Nephron progenitor cell (in vitro differentiated cells): ENCODE measurements at places on chromosomes 11 and 22.

- DNase-seq, result no peak
Measured at GRCh38 chr11:78446210-78446609, 28.6 kb upstream of the GAB2 start.

DNA sequence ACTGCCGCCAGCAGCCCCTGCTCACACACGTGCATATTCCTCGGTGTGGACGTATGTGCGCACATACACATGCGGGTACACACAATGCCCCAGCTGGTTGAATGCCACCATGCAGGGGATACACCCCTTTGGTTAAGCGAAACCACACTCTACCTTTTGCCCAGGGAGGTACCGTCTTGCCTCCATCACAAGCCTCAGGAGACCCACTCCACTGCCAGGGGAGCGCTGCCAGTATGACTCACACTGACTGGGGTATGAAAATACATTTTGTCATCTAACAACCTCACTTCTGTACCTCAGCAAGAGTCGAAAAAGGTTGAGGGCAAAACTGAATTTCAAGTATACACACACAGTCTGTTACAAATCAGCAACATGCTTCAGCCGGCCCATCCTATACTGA is 39.4 kb downstream of the TMEM45B start:
- DNase-seq, result no peak

GRCh38 chr11:126284829-126285228 is 1.9 kb downstream of the TIRAP start:
- DNase-seq, result no peak

DNA sequence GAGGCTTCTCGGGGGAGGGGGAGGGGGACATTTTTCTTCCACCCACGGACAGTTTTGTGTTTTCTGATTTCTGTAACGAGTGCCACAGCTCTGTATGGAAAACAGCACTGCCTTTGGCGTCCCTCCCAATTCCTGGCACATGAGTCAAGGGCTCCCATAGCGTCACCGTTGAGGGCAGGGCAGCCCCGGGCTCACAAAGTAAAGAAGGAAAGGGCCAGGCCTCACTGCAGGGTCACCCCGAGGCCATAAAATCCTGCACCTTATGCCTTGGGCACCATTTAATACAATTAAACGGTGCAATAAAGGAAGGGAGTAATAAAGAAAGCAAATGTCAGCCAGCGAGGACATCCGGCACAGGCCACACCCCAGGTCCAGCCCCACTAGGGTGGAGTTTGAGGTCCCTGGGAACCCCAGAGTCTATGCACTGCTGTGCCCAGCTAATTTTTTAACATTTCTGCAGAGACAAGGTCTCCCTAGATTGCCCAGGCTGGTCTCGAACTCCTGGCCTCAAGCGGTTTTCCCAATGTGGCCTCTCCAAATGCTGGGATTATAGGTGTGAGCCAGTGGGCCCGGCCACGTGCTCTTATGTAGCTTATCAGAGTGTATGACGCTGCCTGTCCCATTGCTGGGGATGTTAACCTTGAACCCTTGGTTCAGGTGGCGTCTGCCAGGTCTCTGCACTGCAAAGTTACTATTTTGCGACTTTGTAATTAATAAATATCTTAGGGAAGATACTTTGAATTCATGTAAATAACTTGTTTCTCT is 13.6 kb upstream of the MUC2 start:
- no peak for DNase-seq

- no peak for DNase-seq
Measured at GRCh38 chr11:60910281-60910687, 3.7 kb upstream of the TMEM109 start.

DNA sequence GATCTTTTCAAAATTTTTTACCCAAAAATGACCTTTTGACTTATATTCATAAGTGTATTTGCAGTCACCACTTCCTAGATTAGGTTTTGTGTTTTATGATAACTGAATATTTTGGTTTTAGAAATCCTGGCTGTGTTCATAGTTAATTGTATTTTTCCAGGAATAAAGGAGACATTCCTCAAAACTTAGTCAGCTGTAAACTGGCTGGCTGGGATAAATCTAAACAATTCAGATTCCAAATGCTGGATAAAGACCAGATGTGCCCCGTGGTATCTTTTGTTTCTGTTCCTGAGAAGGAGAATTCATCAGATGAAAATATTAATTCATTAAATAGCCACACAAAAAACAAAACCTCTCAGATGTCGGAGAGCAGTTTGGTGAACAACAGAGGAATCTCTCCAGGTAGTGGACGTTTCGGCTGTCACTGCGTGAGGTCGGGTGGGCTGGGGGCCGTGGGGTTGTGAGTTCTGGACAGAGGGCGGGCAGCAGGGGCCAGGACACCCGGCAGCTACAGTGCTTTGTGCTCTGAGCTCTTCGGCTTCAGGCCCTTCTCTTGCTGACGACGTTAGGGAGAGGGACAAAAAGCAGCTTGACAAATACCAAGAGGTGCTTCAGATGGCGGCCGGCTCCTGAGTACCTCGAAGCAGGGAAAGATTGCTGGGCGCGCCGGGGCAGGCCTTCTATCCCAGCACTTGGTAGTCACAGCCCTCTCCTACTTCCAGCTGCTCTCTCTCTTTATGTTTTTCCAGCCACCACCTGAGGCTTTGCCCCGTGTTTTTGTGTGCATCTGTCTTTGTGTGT is 24.6 kb downstream of the MOV10L1 start:
- no peak for DNase-seq

DNA sequence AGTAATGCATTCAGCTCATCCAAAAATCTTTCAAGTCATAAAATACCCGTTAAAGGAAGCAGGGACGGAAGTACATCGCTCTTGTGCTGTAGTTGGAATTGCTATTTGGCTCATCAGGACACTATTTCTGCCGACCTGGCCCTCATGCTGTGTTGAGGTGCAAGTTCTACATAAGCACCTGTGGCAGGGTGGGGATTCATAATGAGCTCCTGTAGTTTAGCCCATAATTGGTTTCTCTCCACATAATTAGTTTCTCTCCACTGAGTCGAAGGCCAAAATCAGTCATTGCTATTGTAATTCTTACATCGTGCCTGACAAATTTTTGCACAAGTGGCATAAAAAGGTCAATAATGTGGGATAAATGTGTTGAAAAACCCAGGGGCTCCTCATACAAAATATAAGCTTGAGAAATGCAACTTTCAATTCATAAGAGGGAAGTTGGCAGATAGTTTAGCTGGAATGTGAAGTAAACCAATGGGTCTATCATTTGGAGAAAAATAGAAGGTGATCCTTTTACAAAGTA is 14.9 kb upstream of the ISX start:
- no peak for DNase-seq

- DNase-seq, result no peak
Measured at GRCh38 chr11:95145430-95146060, 55.9 kb downstream of the ENDOD1 start.

DNA sequence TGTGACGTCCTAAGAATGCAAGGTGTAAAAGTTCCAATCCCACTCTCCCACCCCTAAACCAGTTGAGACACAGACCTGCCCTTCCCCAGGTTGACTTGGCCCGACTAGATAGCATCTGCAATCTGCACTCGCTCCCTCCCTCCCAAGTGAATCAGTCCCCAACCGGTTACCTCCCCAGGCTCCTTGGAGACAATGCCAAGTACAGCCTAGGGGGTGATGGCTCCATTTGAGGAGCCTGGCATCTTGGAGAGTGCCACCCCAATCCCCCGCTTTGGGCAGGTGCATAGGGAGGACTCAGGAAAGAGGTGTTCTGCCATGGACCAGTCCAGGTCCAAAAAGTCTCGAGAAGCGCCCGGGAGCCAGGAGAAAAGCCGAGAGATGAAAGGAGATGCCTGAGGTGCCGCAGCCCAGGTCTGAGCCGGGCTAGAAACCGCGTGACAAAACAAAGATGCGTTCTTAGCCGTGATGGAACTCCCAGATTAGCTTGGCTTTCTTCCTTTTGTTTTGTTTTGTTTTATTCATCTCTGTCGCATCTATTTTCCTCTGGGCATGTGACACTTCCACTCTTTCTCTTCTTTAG is 18.7 kb upstream of the SNX32 start:
- DNase-seq, result no peak

GRCh38 chr11:131599285-131599684 is 228.9 kb downstream of the NTM start:
- DNase-seq, result no peak

DNA sequence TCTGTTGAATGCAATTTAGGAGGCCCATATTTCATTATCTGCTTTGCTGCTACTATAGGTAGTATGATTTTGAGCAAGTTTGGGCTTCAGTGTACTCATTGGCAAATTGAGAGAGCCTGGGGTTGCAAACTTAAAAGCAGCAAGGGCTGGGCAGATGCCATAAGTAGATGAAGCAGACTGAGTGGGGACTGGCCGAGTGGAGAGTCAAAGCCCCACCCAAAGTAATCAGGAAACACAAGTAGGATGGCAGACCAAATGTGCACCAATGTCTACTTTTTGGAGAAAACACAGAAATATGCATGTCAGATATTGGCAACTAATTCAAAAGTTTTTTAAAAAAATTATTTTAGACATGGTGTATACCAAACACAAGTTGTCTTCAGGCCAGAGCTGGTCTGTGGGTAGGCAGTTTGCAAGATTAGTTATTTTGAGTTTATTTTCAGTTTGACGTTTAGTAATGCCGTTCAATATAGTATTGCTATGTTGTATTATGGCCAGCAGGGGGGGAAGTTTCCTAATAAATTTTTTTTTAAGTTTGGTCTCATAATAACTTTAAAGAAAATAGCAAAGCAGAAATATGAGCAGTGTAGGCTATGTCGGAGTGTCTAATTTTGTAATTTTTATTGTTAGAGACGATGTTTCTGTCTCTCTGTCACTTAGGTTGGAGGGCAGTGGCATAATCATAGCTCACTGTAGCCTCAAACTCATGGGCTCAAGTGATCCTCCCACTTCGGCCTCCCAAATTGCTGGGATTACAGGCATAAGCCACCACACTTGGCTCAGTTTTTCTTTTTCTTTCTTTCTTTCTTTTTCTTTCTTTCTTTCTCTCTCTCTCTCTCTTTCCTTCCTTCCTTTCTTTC is 105.1 kb downstream of the HIPK3 start:
- no peak for DNase-seq

- DNase-seq, result no peak
Measured at GRCh38 chr11:45654231-45655011, 11.0 kb downstream of the CHST1 start.

DNA sequence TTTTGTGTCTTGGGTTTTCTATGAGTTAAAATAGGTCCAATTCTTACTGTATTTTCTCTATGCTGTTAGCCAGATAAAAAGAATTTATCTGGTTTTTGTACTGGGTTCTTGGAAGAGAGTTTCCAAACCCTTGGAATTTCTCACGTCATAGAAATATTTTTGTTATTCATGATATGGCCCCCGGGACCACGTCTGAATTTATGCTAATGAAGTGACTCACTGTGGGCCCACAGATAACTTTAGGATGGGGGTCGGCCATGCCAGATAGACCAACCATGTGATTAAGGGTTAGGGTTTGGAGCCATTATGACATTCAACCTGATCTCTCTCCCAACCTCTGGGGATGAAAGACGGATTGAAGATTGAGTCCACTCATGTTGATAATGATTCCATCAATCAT is 35.6 kb upstream of the DDI1 start:
- no peak for DNase-seq

GRCh38 chr11:70538641-70539359 is 140.5 kb downstream of the CTTN start:
- no peak for DNase-seq

DNA sequence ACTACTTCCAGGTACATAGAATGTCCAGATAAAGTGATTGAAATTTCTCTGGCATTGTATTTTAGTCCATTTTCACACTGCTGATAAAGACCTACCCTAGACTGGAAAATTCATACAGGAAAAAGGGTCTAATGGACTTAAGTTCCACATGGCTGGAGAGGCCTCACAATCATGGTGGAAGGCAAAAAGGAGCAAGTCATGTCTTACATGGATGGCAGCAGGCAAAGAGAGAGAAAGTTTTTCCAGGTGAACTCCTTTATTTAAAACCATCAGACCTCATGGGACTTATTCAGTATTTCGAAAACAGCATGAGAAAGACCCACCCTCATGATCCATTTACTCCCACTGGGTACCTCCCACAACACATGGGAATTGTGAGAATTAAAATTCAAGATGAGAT is 1359.7 kb upstream of the RAG2 start:
- DNase-seq, result no peak

GRCh38 chr11:14542324-14542723 is 22.1 kb upstream of the PSMA1 start:
- no peak for DNase-seq

DNA sequence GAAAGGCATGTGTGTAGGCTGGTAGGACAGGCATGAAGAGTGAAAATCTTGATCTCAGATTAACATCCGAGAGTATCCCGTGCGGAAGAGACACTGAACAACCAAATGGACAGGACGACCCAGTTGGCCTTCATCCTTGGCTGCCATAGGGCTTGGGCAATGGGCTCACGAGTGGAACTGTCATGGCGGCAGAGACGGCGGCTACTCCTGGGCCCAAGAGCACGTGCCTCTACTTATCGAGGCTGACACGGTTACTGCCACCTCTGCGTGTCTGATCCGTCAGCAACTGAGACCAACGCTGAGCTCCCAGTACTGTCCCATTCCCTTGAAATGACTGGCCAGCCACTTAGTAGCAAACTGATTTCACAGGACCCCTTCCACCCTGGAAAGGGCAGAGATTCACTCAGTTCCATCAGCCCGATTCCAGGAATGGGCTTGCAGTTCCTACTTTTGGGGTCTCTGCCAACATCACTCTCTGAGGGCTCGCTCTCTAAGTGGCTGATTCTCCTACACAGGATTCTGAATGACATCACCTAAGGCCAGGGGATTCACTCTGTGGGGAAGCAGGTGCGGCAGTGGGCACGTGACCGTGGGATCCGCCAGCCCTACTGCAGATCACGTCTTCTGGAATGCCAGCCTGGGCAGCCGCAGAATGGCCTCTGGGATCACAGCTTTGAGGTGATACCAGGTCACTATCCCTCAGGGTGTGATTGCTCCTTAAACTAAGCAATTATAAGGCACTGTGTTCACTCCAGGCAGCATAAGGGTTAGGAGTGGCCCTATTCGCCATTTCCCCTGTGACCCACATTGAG is 97.8 kb downstream of the RPS6KA4 start:
- DNase-seq, result no peak

- peak; percentile 39 for DNase-seq
Measured at GRCh38 chr22:37806409-37807333, 1.1 kb upstream of the GCAT start.

DNA sequence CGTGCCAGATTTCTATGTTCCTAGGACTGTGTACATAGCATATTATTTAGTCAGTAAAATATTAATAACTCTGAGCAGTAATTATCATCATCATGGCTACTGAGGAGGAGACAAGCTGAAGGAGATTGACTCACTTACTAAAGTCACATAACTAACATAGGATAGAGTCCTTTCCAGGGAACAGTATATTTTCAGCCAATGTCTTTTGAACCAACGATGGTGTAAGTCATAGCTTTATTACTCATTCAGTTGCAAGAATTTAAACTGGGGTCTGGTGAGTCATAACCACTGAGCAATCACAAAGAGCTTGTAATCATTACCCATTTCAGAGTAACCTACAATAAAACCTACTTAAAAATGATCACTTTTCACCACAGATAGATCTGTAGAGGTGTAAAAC is 1564.8 kb upstream of the TENM4 start:
- no peak for DNase-seq
